Activated T-cell treated with anti-CD3 and anti-CD28 coated beads, Interleukin-2, amount 50 U/mL, for 48 hours (primary cell): ENCODE measurements at places on chromosomes 5 and 9.

- no peak for DNase-seq
Observed at GRCh38 chr9:104854613-104855012, 73.3 kb downstream of the ABCA1 start.

- DNase-seq = peak; percentile 49
Observed at GRCh38 chr5:1468247-1468612, 23.0 kb upstream of the SLC6A3 start.

- peak; percentile 55 for DNase-seq
Observed at GRCh38 chr9:3441197-3441816, 84.5 kb downstream of the RFX3 start.

- DNase-seq = no peak
Observed at GRCh38 chr9:126515873-126516505, 97.7 kb upstream of the LMX1B start.

DNA sequence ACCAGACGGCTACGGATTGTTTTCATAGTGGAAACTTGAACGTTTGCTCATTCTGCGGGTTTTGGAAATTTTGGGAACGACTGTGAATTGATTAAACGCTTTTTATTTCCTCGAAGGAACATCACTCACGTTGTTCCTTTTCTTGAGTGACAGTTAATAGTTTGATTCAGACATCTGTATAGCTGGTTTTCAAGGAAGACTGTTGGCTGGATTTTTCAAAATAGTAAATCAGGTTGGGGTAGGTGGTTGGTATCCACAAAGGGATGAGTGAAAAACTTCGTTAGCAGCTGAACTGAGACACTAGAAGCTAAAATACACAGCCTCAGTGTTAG, 1.1 kb downstream of the TGFBR1 start:
- no peak for DNase-seq

DNA sequence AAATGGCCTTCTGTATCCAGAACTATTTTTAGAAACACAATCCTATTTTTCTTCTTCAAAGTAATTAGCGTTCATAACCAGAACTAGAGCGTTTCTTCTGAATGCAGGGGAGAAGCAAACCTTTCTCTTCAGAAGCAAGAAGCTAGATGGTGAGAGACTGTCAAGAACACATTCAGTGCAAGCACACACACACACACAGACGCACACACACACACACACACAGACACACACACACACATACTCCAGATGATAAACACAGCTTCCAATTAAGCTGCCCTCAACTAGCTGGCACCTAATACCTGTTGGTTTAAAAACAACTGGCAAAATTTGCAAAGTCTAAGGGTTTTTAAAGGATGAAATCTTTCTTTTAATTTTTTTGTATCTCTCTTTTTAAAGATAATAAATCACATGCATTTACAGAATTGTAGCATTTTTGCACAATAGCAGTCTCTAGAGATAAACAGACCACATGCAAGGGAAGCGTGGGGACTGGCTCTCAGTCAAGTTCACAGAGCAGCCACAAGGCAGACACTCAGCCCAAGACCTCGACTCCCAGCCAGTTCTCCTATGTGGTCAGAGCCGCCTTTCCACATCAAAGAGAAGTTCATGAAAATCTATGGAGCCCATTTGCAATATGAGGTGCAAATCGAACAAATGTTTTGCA, 138.5 kb downstream of the TTLL11 start:
- DNase-seq = no peak

GRCh38 chr5:108361771-108362170, 20.1 kb downstream of the FBXL17 start:
- DNase-seq = no peak

GRCh38 chr5:35384658-35385057, 154.4 kb upstream of the PRLR start:
- no peak for DNase-seq

GRCh38 chr9:21709464-21710058, 92.9 kb upstream of the MTAP start:
- peak; percentile 72 for DNase-seq

GRCh38 chr9:85182383-85182782, 512.9 kb downstream of the NTRK2 start:
- DNase-seq = no peak

GRCh38 chr5:16431490-16431889, 34.1 kb downstream of the ZNF622 start:
- no peak for DNase-seq

- DNase-seq = no peak
Observed at GRCh38 chr5:123425431-123425830, 2.2 kb upstream of the CEP120 start.

DNA sequence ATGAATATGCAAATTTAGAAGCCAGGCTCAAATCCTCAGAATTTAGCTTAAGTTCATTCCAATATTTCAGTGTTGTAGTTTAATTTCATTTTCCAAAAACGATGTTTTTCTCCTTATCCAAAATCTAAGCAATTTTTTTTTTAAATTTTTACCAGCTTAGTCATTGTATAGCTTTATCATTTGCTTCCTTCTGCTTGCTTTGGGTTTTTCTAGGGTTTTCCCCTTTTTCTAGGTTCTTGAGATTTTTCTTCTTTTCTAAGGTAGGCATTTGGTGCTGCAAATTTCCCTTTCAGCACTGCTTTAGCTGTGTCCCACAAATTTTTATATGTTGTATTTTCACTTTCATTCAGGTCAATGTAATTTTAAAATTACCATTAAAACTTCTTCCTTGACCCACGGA, 34.4 kb upstream of the CCDC112 start:
- DNase-seq = no peak

DNA sequence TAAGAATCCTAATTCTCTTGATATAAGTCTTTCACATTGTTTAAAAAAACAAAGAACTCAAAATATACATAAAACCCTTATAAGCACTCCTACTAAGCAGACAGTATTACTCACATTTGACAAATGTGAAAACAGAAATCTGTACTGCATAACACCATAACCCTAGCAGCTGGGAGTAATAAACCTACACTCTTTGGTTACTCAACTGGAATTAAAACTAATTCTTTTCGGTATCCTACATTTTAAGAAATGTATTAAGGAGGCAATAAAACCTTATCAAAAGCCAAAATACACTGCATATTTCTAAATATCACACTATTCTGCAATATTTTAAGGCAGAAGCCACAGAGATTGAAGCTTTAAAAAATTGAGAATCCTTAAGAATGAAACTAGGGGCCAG, 6.8 kb downstream of the AUH start:
- no peak for DNase-seq

GRCh38 chr5:143716881-143717280, 95.1 kb upstream of the HMHB1 start:
- no peak for DNase-seq

GRCh38 chr5:100516285-100516684, 18.9 kb upstream of the FAM174A start:
- no peak for DNase-seq

GRCh38 chr5:38845526-38846378, at the start of gene OSMR:
Gene OSMR (plus strand): TSS chr5:38846012. CDS start chr5:38869045, 23,033 bp downstream.
- DNase-seq = peak; percentile 53

- DNase-seq = no peak
Observed at GRCh38 chr5:80482578-80482977, 5.3 kb upstream of the FAM151B start.

DNA sequence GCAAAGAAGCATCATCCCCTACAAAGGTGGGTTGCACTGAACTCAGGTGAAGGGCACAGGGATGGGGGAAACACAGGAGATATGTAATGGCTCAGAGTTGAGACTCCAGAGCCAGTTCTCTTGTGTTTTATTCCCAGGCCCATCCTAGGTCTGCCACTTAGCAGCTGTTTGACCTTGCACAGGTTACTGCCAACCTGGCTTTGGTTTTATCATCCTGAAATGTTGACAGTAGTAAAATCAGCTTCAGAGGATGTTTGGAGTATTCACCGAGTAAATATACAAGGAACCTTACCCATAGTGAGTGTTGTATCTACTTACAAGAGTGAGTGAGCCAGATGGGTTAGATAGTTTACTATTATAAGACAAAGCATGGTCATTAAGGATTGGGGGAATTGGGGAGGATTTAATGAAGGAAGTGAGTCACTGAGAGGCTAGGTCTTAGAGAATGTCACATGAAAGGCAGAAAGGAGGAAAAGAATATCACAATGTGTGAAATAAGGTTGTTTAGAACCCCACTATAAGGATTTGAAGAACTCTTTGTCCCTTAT, 141.3 kb downstream of the MAN2A1 start:
- DNase-seq = no peak

GRCh38 chr5:1174122-1174936, 27.1 kb upstream of the SLC6A19 start:
- peak; percentile 69 for DNase-seq
